RWPE2 (cell line): ENCODE measurements at places on chromosomes 1 and 21.

- no peak for DNase-seq
Observed at GRCh38 chr21:14825514-14825974, 239.3 kb downstream of the NRIP1 start.

DNA sequence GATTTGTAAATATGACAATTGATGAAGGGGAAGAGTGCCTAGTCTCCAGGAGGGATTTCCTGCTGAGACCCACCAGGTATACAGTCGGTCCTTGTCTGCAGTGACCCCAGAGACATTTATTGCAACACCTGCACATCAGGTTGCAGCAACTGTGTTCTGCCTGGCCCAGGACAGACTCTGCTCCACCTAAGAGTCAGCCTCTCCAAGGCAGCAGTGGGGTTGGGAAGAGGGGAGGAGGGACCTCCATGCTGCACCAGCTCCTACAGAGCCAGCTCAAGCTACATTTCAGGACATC, 120.4 kb upstream of the IRF2BP2 start:
- no peak for DNase-seq

DNA sequence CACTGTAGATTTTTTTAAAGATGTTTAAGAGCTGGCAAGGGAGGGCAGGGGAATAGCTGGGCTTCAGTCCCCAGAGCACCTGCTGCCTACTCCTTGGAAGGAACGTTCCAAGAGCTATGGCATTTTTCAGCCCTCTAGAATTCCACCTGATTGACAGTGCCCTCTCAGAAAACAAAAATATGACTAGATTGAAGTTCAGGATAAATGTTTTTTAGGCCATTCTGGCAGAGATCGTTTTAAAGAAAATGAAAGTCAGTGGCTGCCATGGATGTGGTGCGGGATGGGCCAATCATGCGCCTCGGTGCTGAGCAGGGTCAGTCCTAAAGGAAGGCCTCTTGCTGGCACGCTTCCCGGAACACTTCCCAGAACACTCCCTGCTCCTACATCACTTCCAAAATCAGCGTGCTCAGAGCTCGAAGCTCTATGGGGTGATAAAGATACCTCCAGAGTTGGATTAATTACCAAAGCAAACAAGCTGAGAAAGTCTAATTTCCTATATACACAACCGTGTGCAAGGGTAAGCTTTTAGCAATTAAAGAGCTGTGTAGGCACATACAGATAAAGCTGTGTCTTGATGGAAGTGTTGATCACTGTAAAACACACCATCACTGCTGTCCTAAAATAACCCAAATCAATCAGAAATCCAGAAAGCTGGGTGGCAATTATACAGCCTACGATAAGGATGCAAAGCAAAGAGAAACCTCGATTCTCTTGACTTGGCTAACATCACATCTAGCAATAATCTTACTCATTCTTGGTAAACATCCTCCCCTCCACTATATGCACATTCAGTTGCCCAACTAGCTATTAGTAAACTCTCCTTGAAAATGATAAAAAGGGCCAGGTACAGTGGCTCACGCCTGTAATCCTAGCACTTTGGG, 34.6 kb downstream of the TGFBR3 start:
- peak; percentile 72 for DNase-seq

DNA sequence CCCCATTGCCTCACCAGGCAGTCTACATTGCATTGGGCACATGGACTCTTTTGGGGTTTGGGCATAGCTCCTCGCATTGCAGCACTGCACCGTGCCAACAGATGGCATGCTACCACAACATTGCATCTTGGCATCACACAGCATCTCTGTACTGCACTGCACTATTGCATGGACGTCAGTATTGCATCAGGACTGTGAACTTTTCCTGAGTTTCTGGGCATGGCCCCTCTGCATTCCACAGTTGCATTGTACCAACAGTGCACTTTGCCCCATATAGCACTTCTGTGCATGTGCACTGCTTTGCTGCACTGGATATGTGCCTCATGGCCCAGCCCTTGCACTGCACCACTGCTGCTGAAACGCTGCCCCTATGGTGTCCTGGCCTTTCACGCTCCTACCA, 9.6 kb downstream of the PTPRU start:
- DNase-seq: no peak

DNA sequence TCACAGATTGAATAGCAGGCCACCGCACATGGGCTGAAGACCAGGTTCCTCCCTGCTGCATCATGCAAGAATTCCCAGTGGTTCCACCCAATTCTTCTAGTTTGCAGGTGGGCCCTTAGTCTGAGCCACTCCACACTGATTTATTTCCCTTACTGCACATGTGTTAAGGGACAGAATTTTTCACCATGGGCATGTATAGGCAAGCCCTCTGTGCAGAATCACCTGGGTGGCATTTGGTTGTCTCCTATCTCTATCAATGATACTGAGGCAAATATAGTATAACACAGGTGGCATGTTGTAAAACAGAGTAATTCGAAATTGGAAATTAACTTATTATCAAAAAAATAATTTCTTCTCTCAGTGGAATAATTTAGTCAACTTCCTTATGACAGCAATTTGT, 1892.4 kb downstream of the NCAM2 start:
- DNase-seq: no peak
